ENCODE measurements at places on chromosomes 16 and 17. TPM values are rescaled to one million over a fixed set of nuclear protein-coding genes. Genes with fewer than 3 reads are reported as not detected.
A peak's percentile ranks its signal among the peaks of the same experiment; 100 is the strongest.

TEX19 gene
- total RNA-seq, result 0.39 TPM

MYO15A gene
- 0.44 TPM for total RNA-seq

ABI3 gene
- 9.7 TPM for total RNA-seq

GRCh38 chr17:64707050-64707591 is 45.0 kb upstream of the SMURF2 start:
- no peaks in the 10 kb centered on the region for H3K27me3 ChIP-seq
- no peak overlapping the region for H3K4me3 ChIP-seq
- no peak overlapping the region for H3K27ac ChIP-seq
- peaks cover 27% of the 10 kb centered on the region for H3K4me1 ChIP-seq
- no peaks in the 10 kb centered on the region for H3K36me3 ChIP-seq
- DNase-seq, result peak; percentile 91

- H3K27ac ChIP-seq, result no peak overlapping the region
- no peaks in the 10 kb centered on the region for H3K36me3 ChIP-seq
- no peak overlapping the region for H3K4me3 ChIP-seq
Observed at GRCh38 chr16:85279825-85280545, 167.7 kb upstream of the CIBAR2 start.

ZNF276 gene
- 37.3 TPM for total RNA-seq

OR1F1 gene
- total RNA-seq, result not detected

TANGO6 gene
- total RNA-seq, result 15.8 TPM

GRCh38 chr17:57943645-57944044 is 11.6 kb downstream of the CUEDC1 start:
- DNase-seq, result no peak
- no peak overlapping the region for H3K4me3 ChIP-seq
- H3K27ac ChIP-seq, result no peak overlapping the region
- H3K27me3 ChIP-seq, result no peaks in the 10 kb centered on the region

GRCh38 chr16:30697264-30698138 is 1.5 kb upstream of the SRCAP start:
- peaks cover 20% of the 10 kb centered on the region for H3K4me1 ChIP-seq
- H3K36me3 ChIP-seq, result peaks cover 22% of the 10 kb centered on the region
- H3K4me3 ChIP-seq, result peak overlapping the region; percentile 96
- H3K27ac ChIP-seq, result peak overlapping the region; percentile 100

GRCh38 chr17:45782889-45783592 is 1.1 kb upstream of the CRHR1 start:
- peaks cover 15% of the 10 kb centered on the region for H3K27me3 ChIP-seq
- peak overlapping the region; percentile 40 for H3K4me3 ChIP-seq
- peak; percentile 58 for DNase-seq
- no peaks in the 10 kb centered on the region for H3K4me1 ChIP-seq
- no peaks in the 10 kb centered on the region for H3K36me3 ChIP-seq

- DNase-seq, result no peak
Observed at GRCh38 chr16:19033761-19034160, 33.7 kb upstream of the COQ7 start.

PGAP6 gene
- 38.7 TPM for total RNA-seq

GRCh38 chr17:32488604-32489180 is 1.9 kb downstream of the CDK5R1 start:
- H3K4me1 ChIP-seq, result peaks cover 5% of the 10 kb centered on the region
- no peaks in the 10 kb centered on the region for H3K36me3 ChIP-seq
- no peak overlapping the region for H3K27ac ChIP-seq
- no peaks in the 10 kb centered on the region for H3K27me3 ChIP-seq

GRCh38 chr16:73697336-73697735 is 599.3 kb upstream of the PSMD7 start:
- no peaks in the 10 kb centered on the region for H3K4me1 ChIP-seq
- H3K4me3 ChIP-seq, result no peak overlapping the region
- no peak for DNase-seq
- no peak overlapping the region for H3K27ac ChIP-seq
- no peaks in the 10 kb centered on the region for H3K36me3 ChIP-seq

DNA sequence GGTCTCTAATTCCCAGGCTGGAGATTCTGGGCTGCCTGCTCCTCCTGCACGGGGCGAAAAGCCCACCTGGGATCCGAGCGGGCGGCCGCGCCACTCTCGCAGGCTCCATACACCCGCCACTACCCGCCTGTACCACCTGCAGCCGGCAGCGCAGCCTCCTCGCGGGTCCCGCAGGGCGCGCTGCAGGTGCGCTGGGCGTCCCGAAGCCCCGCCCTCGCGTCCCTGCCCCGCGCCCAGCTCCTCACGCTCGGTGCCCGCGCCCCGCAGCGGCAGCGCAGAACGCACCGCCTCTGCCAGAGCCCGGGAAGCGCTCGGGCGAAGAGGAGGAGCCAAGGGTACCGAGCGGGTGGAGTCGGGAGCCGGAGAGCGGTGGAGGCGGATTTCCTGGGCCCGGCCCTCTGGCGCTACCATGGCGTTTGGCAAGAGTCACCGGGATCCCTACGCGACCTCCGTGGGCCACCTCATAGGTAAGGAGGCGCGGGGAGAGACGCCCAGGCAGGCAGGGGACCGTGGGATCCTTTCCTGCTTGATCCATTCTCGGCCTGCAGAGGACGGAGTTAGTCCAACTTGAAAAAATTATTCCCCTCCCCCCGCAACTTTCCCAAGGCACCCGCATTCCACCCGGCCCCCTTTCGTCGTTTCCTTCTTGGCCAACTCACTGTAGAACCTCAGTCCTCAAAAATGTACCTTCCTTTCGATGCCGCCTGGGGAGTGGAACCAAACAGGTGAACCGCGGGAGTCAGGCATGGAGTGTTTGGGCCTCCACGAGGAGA is at the start of gene TOM1L1:
Gene TOM1L1, plus strand, starts transcription at position 396 of the 773 bp plus-strand sequence. Its CDS starts 14 bp downstream, at position 410.
- H3K27me3 ChIP-seq, result no peaks in the 10 kb centered on the region
- DNase-seq, result peak; percentile 91
- peaks cover 5% of the 10 kb centered on the region for H3K36me3 ChIP-seq

DNA sequence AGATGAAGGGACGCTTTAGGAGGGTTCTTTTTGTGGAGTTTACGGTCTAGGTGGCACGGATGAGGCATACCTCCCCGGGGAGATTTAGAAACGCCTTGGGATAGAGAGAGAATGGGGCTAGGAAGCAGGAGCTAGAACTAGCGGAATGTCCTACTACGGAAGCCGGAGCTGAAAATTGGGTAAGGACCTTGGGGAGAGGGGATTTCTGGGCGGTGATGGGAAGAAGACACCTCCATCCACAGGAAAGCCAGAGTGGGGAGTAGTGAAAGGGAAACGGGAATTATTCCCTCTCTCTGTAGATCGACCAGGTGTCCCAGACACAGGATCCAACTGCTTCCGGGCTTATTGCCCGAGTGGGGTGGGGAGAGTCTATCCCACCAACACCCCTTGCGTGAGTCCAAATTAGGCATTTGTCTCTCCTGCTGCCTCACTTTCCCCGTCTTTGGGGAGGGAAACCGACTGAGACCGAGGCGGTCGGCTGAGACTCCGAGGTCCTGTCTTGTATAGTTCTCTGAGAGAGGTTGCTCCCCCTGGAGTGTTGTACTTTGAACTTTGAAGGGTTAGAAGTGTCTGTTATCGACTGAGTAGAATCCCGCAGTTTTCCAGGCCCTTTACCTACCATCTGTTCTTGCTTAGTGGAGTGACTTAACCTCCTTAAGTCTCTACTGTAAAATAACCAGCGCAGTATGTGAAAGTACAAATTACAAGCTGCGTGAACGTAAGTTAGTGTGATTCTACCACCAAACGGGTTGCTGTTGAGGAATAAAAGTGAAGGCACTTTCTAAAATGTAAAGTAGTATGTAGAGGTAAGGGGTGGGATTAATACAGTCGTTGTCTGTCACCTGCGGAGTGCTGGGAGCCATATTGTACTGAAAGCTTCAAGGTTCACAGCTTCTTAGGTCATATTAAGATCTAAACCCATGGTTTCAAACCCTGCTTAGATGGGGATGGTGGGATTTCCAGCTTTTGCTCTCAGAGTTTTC is 1.0 kb downstream of the RSPRY1 start:
- H3K4me1 ChIP-seq, result peaks cover 18% of the 10 kb centered on the region
- peak overlapping the region; percentile 93 for H3K4me3 ChIP-seq
- H3K36me3 ChIP-seq, result peaks cover 3% of the 10 kb centered on the region

PSMC3IP gene
- 30.9 TPM for total RNA-seq

ZNF423 gene
- total RNA-seq, result 11.1 TPM

OR3A2 gene
- not detected for total RNA-seq

- DNase-seq, result no peak
- no peaks in the 10 kb centered on the region for H3K27me3 ChIP-seq
- no peaks in the 10 kb centered on the region for H3K4me1 ChIP-seq
- no peak overlapping the region for H3K4me3 ChIP-seq
- no peak overlapping the region for H3K27ac ChIP-seq
Observed at GRCh38 chr16:80976946-80977345, 29.7 kb downstream of the CMC2 start.

ESRP2 gene
- 0.35 TPM for total RNA-seq

OR3A3 gene
- not detected for total RNA-seq

GRCh38 chr17:37068266-37068665 is 119.5 kb downstream of the AATF start:
- H3K36me3 ChIP-seq, result no peaks in the 10 kb centered on the region
- no peak for DNase-seq
- H3K27ac ChIP-seq, result no peak overlapping the region
- H3K4me1 ChIP-seq, result no peaks in the 10 kb centered on the region
- H3K4me3 ChIP-seq, result no peak overlapping the region

- H3K4me1 ChIP-seq, result no peaks in the 10 kb centered on the region
- no peak overlapping the region for H3K27ac ChIP-seq
- no peaks in the 10 kb centered on the region for H3K36me3 ChIP-seq
- no peaks in the 10 kb centered on the region for H3K27me3 ChIP-seq
Observed at GRCh38 chr16:11180489-11180888, 75.5 kb downstream of the SOCS1 start.

- peak overlapping the region; percentile 79 for H3K27ac ChIP-seq
- peaks cover 53% of the 10 kb centered on the region for H3K4me1 ChIP-seq
- DNase-seq, result no peak
- no peak overlapping the region for H3K4me3 ChIP-seq
- H3K36me3 ChIP-seq, result no peaks in the 10 kb centered on the region
Observed at GRCh38 chr17:77388384-77389306, 247.9 kb downstream of the SEC14L1 start.

TOB1 gene
- total RNA-seq, result 24.4 TPM

DNA sequence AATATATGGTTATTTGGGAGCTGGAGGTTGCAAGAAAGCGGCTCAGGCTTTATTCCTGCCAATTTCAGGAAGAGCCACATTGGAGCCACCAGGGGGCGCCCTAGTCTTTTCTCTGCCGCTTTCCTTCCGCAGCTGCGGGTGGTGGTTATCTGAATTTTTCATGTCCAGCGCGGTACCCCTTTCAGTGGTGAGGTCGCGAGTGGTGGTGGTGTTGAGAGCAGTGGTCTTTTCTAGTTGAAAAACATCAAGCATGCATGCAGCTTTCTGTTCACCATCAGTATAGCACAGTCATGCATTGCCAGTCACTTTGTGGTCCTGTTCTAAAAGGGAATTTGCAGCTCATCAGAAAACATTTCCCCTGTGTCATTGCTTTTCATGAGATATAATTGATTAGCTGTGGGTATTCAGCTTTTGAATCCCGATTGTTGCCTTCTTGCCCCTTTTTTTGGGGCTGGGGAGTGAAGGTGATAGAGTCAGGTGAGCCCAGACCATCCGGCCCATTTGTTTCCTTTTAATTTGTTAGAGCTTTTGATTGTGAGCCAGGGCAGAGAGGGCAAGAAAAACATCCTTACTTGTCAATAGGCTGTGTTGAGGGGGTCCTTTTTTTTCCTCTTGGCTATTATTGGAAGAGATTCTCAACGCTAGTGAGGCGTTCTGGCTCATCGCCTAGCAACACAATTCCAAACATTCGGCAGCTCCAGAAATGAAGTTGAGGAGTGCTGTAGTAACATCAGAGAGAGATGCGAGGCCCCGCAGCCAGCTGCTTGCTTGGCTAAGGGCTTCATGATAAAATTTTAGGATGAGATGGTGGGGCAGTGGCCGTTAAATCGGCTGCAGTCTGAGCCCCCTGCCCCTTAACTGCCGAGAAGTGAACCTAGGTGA is 119.0 kb downstream of the SNX29 start:
- no peak overlapping the region for H3K4me3 ChIP-seq
- peak; percentile 61 for DNase-seq
- peaks cover 12% of the 10 kb centered on the region for H3K4me1 ChIP-seq
- H3K36me3 ChIP-seq, result no peaks in the 10 kb centered on the region
- no peak overlapping the region for H3K27ac ChIP-seq

DNA sequence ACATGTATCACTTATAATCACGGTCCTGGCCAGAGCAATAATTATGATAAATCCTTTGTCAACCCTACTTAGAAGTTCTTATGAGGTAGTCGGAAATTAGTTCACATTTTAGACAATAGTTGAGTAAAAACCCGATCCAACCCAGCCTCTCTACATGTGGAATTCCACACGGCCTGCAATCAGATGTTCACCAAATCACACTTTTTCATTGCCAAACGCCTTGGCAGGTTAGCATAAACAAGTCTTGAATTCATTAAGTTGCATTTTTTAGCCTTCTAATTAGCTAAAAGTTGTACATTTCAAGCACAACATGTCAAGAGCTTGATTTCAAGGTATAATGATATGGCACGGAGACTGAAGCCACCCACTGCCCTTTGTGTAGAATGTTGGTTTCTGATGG is 65.3 kb downstream of the FOXL1 start:
- H3K4me3 ChIP-seq, result no peak overlapping the region
- no peaks in the 10 kb centered on the region for H3K4me1 ChIP-seq
- no peaks in the 10 kb centered on the region for H3K27me3 ChIP-seq
- H3K36me3 ChIP-seq, result no peaks in the 10 kb centered on the region

CCR7 gene
- 0.30 TPM for total RNA-seq

DNA sequence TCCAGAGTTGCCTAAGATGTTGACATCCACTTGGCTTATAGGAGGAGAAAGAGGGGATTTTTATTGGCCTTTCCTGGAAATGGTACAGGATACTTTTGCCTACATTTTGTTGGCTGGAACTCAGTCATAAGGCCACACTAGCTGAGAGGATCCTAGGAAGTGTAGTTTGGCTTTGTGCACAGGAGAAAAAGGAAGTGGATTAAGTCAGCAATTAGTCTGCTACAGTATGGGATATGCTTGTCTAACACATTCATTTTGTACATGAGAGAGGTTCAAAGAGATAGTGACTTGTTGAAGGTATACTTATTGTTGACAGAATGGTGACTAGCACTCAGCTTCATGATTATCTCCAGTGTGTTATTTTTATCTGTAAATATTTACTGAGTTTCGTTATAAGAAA is 10.3 kb downstream of the UTP18 start:
- H3K4me1 ChIP-seq, result peaks cover 9% of the 10 kb centered on the region
- no peak for DNase-seq
- H3K27ac ChIP-seq, result no peak overlapping the region
- H3K27me3 ChIP-seq, result no peaks in the 10 kb centered on the region
- no peak overlapping the region for H3K4me3 ChIP-seq

IFI35 gene
- total RNA-seq, result 4.9 TPM

GRCh38 chr16:22014271-22014873 is 6.5 kb downstream of the MOSMO start:
- DNase-seq, result no peak
- no peaks in the 10 kb centered on the region for H3K36me3 ChIP-seq
- no peak overlapping the region for H3K4me3 ChIP-seq
- H3K4me1 ChIP-seq, result no peaks in the 10 kb centered on the region

CD300A gene
- total RNA-seq, result not detected

TAT gene
- total RNA-seq, result not detected

GRCh38 chr17:63967953-63968352 is 4.8 kb downstream of the SCN4A start:
- no peaks in the 10 kb centered on the region for H3K27me3 ChIP-seq
- H3K4me3 ChIP-seq, result no peak overlapping the region
- no peaks in the 10 kb centered on the region for H3K4me1 ChIP-seq
- no peaks in the 10 kb centered on the region for H3K36me3 ChIP-seq

GRCh38 chr16:67029254-67030096 is 526 bp downstream of the CBFB start:
- H3K27ac ChIP-seq, result peak overlapping the region; percentile 97
- peak; percentile 59 for DNase-seq
- H3K4me1 ChIP-seq, result peaks cover 37% of the 10 kb centered on the region
- H3K36me3 ChIP-seq, result peaks cover 8% of the 10 kb centered on the region
- H3K27me3 ChIP-seq, result no peaks in the 10 kb centered on the region

ST6GALNAC1 gene
- not detected for total RNA-seq
